Jurkat, Clone E6-1 (cell line): ENCODE measurements at places on chromosomes 3 and 15.

DNA sequence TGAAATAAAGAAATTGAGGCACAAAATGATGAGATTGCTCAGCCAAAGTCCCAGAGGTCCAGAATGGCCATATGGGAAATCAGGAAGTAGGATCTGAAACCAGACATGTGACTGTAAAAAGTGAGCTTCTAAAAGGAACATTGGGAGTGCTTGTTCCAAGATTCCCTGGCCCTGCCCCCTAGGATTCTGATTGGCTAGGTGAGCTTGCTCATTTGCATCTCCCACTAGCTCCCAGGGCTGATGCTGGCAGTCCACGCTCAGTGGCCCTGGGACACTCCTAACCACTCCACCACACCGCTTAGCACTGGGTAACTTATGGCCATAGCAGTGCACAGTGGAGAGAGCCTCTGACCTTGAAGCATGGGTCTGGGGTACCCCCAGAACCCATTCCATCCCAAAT, 326.7 kb downstream of the NTRK3 start:
- no peak for DNase-seq

DNA sequence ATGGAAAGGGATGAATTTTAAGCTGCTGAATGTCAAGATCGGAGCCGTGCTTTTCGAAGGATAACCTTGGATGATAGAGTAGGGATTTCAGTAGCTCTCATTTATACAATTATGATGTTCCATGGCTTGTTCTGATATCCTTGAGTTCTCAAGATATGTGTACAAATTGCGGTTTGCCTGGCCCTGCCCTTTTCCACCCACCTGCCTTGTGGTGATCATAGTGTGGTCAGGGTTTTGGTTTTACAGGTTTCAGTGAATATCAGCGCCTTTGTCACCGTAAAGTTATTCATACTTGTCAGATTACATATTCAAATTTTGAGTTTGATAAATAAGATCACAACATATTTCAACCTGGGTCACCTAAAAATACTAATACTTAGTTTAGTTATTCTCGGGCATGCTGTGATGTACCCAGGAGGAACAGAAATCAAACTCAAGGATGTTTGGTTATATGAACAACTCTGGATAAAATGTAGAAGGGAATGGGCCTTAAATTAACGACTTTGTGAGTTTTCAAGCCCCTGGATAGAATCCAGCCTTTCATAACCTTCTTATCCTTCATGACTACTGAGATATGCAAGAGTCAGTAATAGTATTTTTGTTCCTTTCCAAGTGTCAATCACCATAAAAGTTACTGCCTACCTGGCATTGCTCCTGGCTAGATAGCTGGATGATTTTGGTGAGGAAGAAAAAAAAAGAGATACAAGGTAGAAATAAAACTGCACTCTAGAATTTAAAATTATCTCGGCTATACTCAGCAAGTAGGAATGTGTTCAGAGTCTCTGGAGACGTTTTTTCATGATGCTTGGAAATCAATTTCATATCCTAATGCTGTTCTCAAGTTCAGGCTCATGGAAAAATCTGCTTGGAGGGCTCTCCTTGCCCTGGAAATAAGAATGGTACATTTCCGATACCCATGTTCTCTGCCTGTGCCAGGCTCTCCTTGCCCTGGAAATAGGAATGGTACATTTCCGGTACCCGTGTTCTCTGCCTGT, 209.2 kb upstream of the TPRG1 start:
- no peak for DNase-seq

- no peak for DNase-seq
These were observed 246.3 kb upstream of the KBTBD8 start for GRCh38 chr3:66751842-66752241.

DNA sequence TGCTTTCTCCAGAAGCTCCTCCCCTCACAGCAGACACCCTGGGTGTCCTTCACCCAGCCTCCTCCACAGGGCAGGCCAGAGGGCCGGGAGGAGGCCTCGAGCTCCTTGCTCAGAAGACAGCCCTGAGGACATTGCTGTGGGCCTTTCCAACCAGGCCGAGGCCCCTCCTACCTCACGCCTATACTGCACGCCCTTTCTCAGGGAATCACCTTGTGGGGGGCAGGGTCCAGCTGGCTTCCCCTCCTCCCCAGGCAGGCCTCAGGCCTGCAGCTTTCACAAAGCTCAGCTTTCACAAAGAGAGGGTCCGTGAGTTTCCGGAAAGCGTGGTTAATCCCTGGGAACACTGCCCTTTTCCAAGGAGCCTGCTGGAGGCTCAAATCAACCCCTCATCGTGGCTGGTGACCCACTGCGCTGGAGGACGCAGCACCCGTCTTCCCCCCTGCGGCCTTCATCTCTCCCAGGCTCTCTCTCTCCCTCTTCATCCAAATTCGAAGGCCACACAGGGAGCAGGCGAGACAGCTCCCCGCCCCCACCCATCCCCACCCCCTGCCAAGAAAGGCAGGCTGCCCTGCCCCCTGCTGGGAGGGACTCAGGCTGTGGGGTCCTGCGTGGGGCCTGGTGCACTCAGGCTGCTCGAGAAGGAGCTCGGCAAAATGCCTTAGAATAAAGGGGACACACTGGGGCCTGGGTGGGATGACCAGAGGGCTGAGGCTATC, 79.4 kb downstream of the OCA2 start:
- no peak for DNase-seq

GRCh38 chr3:5022187-5022965, 43.1 kb downstream of the BHLHE40 start:
- DNase-seq = no peak

- no peak for DNase-seq
These were observed 19.1 kb downstream of the SPSB4 start for GRCh38 chr3:141070229-141070628.

DNA sequence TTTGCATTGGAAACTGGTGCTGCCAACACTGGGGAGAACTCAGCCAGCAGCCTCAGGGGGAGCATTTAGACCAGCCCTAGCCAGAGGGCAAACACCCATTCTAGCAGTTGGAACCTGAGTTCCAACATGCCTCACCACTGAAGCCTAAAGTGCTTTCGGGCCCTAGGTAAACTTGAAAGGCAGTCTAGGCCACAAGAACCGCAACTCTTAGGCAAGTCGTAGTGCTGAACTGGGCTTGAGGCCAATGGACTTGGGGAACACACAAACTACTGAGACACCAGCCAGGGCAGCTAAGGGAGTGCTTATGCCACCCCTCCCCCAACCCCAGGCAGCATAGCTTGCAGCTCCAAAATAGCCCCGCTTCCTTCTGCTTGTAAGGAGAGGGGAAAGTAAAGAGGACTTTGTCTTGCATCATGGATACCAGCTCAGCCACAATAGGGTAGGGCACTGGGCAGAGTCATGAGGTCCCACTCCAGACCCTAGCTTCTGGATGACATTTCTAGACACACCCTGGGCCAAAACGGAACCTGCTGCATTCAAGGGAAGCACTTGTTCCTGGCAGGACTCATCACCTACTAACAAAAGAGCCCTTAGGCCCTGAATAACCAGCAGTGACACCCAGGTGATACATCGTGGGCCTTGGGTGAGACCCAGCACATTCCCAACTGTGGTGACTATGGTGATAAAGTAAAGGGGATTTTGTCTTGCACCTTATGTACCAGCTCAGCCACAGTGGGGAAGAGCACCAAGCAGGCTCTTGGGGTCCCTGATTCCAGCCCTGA, 37.3 kb upstream of the TEX9 start:
- peak; percentile 42 for DNase-seq

DNA sequence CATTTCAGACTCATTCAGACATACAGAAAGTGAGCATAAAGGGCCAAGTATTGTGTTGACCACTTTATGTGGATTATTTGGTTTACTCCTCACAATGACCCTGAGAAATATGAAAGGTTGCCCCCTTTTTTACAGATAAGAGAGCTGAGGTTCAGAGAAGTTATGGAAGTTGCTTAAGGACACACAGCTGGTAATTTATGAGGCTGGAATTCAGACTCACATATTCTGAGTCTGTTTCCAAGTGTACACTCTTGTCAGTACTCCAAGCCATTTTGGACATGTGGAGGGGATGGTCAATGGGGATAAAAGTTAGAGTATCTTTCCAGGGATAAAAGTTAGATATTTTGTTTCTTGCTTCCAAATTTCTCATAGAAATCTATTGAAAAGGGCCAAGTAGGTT, 15.9 kb downstream of the ITPR1 start:
- DNase-seq = no peak

DNA sequence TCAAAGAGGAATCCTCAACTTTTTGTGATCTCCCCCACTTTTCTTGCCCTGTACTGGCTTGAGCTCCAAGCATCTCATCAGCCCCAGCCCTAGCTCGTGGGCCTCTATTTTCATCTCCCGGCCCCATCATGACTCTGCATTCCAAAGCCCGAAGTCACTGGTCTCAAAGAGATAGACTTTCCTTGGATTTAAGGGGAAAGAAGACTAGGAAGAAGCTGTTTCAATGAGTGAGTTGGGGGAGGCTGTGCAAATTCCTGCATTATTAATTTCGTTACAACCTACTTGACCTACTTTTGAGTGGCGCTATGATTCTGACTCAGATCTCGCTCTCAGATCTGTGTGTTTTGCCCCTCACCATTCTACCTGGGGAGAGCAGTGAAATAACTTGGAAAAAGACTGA, 266.6 kb upstream of the TBL1XR1 start:
- DNase-seq = no peak

- DNase-seq = no peak
These were observed 11.2 kb upstream of the LIPC start for GRCh38 chr15:58420579-58421043.

GRCh38 chr15:34976743-34977142, 7.2 kb upstream of the AQR start:
- no peak for DNase-seq

GRCh38 chr3:125165189-125165947, 47.2 kb downstream of the SLC12A8 start:
- no peak for DNase-seq

DNA sequence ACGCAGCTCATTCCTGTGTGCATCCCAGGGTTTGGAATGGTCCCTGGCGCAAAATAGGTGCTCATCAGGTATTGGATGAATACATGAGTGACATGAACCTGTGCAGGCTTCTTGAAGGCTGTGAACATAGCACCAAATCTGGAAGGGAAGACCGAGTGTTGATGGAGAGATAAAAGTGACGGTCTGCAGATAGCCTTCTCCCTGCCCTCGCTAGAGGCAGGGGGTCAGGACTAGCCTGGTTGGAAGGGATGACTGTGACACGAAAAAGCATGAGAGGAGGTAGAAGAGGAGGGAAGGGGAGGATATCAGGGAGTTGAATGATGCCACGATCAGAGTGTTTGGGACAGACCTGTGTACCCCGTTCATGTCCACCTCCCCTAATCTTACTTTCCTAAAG, 267.1 kb downstream of the XXYLT1 start:
- DNase-seq = no peak

GRCh38 chr3:38136393-38136776, 542 bp downstream of the ACAA1 start:
- no peak for DNase-seq

GRCh38 chr15:84857418-84858004, 27.0 kb upstream of the SLC28A1 start:
- no peak for DNase-seq

- no peak for DNase-seq
These were observed 36.2 kb downstream of the EHD4 start for GRCh38 chr15:41936155-41936554.

- DNase-seq = no peak
These were observed 902 bp downstream of the P2RY13 start for GRCh38 chr3:151328298-151328995.

- no peak for DNase-seq
These were observed 91.7 kb downstream of the APBA2 start for GRCh38 chr15:28977377-28978010.

- DNase-seq = no peak
These were observed 32.2 kb downstream of the GOLGA6L10 start for GRCh38 chr15:82317091-82317489.

DNA sequence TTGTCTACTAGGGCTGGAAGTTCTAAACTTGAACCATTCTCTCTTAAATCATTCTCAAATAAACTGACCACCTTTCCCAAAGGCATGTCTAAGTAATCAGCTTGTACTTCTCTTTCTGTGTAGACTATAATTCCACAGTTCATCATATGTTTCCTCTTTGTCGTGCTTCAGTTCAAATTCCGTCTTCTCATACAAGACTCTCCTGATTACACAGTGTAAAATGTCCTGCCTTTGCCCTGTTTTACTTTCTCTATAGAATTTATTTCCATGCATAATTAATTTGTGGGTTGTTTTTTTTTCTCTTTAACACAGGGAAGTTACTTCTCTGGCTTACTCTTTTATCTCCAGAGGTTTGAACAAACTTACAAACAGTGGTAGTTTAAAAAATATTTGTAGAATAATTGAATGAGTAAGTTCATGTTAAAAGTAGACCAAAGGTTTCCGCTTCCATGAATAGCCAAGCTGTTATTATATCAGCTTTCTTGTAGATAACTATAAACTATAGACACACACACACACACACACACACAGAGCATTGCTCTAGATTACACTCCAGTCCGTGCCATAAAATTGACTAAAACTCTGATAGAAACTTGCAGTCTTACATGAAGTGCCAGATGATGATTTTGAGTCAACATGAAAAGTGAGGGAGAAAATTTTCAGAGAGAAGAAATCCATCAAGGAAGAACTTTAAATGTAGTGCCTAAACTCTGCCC, 119.0 kb downstream of the SUCNR1 start:
- DNase-seq = no peak

DNA sequence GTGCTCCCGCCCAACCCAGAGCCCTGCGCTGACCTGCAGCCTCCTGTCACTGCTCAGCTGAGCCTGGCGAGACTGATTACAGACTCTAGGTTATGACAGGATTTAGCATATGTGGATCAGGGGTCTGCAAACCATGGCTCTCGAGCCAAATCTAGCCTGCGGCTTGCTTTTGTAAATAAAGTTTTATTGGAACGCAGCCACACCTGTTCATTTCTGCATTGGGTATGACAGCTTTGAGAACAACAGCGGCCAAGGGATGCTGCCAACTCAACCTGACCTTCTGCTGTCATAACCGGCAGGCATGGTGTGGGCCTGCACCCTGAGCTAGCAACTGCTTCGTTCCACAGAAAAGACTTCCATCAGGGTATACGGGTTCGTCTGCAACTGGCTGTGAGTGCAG, 50.5 kb upstream of the IQSEC1 start:
- no peak for DNase-seq

- DNase-seq = no peak
These were observed 200.8 kb upstream of the TMCO5A start for GRCh38 chr15:37733628-37734027.

DNA sequence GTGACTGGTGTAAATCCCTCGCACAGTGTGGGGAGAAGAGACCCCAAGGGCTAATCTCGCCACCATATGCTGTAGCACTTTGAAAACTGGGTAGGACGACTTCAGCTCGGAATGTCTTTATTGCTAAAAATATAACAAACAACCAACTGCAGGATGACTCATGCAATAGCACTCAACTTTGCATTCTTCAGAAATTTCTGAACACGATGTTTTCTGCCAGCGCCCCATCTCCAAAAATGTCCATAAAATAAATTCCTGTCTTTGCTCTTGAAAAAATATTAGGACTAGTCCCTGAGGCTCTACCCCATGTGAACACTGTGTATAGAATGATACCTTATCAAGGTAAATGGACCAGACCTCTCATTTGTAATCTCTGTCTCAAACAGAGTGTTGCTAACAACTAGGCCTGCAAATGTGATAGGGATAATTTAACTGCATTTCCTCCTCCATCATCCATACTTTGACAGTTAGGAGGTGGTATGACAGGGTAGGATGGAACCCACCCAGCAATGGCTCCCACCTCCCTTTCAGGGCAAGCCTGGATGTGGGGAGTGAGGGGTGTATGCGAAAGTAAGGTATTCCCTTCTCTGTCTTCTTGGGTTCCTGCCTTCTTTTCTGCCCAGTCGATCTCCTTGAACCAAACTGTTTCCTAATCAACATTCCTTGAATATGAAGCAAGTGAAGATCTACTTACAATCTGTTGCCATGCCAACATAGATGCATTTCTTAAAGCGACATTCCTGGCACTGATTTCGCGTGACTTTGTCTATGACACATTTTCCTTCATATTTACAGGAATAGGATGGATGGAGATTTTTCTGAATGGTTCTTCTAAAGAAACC, 201.1 kb downstream of the NR1D2 start:
- DNase-seq = no peak
